GDM1 (cell line): ENCODE measurements at places on chromosomes 1 and 21.

- DNase-seq, result no peak
Observed at GRCh38 chr1:35324486-35324885, 56.0 kb downstream of the ZMYM4 start.

- DNase-seq, result no peak
Observed at GRCh38 chr1:82463951-82464350, 663.2 kb downstream of the ADGRL2 start.

DNA sequence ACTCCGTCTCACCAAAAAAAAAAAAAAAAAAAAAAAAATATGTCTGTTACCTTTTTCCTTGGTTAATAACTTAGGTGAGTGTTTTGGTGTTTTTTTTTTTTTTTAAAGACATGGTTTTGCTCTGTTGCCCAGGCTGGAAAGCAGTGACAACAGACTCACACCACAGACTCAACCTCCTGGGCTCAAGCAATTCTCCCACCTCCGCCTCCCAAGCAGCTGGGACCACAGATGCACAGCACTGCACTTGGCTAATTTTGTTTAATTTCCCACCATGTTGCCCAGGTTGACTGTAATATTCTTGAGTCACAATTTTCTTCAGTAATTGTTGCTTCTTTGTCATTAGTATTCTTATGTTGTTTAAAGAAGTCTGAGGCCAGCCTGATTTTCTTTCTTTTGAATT is 149.2 kb upstream of the SYT6 start:
- no peak for DNase-seq

- no peak for DNase-seq
Observed at GRCh38 chr1:76029331-76029730, 45.2 kb upstream of the ST6GALNAC3 start.

DNA sequence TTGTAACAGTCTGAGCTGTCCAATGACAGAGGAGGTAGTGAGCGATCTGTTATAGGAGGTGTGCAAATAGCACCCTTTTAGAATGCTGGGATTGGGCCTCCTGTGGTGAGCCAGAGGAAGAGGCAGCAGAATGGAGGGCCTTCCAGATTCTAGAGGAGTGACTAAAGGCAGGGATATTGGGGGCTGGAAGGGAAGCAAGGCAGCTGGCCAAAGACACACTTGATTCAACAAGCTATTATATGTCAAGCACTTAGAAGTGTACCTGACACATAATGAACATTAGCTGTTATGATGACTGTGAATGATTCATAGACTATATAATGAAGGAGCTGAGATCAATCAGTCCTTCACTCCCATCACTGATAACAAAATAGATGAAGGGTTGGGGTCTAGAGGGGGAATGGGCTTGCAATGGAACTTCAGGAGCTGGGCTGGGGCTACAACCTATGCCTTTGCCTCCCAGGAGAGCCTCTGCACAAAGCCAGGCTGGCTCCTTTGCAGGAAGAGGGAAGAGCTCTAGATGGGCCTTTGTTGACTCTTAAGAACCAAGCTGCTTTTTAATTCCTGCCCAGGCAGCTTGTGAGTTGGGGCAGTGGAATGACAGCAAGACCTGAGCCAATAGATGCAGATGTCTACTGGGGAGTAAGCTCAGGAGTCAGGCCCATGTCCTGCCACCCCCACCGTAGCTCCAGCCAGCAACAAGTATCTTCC is 2.3 kb upstream of the MKNK1 start:
- no peak for DNase-seq

- DNase-seq, result no peak
Observed at GRCh38 chr1:228875741-228876140, 140.5 kb downstream of the RHOU start.

GRCh38 chr1:14613926-14614325 is 15.4 kb downstream of the KAZN start:
- DNase-seq, result no peak

GRCh38 chr1:206859082-206859521 is 6.3 kb upstream of the IL20 start:
- no peak for DNase-seq
